ENCODE measurements at places on chromosomes 3 and 15.

GRCh38 chr3:37862903-37863815 lies 1.5 kb downstream of the CTDSPL start:
- no peak for DNase-seq

- DNase-seq: no peak
These were observed 15.7 kb upstream of the KIF23 start for GRCh38 chr15:69398491-69398891.

GRCh38 chr15:76139368-76140073 lies 79.7 kb downstream of the TMEM266 start:
- peak; percentile 94 for DNase-seq

DNA sequence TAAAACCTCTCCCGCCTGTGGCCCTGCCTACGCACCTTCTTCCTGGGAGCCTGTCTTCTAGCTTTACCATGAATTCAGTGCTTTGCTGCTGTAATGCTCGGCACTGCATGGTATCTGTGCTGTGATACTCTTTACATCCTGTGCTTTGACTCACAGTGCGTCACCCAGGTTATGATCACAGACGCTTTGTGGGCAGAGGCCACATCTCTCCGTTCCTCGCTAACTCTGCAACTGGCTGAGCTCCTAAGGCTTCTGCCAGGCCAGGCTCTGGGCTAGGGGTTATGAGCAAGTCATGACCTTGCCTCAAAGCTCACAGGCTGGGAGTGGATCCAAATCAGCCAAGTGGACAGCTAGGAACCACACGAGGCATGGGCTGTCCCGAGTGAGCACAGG lies 23.2 kb downstream of the SPTBN5 start:
- DNase-seq: no peak

DNA sequence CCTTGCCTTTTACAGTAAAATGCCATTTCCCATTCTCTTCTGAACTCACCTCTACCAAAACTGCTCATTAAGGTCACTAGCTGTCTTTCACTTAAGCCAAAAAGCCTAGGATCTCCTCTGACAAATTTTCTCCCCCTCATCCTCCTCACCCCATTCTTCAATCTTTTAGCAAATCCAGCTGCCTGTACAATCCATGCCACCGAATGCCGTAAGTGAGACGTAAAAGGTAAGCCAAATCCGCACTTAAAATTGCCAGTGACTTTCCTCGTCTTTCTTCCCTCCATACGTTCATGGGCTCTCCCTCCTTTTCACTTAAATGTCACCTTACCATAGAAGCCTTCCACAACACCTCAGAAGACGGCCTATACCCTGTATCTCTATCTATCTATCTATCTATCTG lies 13.8 kb downstream of the PSMD6 start:
- DNase-seq: no peak

DNA sequence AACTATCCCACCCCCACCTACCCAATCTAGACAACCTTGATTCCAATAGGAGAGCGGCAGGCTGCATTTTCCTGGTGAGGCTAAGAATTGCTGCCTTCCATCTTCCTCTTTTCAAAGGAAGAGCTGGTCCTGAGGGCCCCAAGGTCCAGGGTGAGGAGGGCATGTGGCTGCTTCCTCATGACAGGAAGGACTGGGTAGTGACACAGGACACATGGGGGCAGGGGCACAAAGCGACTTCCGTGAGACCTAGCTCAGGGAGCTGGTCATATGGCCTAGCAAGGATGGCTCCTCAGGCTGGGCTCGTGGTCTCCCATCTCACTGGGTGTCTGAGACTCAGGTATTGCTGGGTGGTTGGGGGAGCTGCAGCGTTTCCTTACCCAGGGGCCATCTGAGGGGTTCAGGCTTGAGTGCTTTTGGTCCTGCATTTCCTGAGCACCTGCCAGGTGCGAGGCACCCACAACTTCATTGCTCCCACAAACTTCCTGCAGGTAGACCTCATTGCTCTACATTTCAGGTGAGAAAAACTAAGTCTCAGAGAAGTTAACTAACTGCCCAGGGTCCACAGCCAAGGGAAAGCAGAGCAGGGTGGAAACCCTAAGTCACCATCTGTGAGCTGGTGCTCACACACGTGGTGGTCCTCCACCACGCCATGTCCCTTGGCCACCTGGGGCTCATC lies 160.0 kb upstream of the TLE3 start:
- peak; percentile 86 for DNase-seq

- no peak for DNase-seq
These were observed 4.7 kb downstream of the ZBTB47 start for GRCh38 chr3:42658091-42658770.

- no peak for DNase-seq
These were observed 27.8 kb downstream of the RORA start for GRCh38 chr15:61201322-61201721.

DNA sequence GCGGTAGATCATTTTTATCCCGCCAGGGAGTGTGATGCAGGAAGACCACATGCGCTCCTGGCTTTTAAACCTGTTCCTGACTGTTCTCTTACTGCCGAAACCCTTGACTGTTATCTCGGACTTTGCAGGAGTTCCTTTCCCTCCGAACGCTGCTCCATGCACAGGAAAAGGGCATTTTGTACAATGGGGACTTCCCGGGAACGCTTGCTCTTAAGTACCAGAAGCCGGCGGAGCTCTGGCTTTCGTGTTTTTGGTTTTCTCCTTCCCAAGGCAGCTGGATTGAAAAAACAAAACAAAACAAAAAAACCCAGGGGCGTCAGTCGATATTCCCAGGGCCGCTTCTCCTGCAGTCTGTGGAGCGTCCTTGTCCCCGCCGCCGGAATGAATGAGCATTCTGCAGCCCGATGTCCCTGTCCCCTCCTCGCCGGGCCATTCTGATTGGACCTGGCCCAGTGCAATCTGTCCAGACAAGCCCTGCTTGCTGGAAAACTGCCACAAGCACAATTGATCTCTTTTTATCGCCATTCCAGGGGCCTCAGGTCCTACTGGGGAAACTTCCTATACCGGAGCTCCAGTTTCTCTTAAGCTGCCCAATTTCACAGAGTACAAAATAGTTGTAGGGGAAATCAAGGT lies 44.8 kb downstream of the SLC6A1 start:
- no peak for DNase-seq

- no peak for DNase-seq
These were observed 93.5 kb downstream of the SERPINI1 start for GRCh38 chr3:167829071-167829470.

DNA sequence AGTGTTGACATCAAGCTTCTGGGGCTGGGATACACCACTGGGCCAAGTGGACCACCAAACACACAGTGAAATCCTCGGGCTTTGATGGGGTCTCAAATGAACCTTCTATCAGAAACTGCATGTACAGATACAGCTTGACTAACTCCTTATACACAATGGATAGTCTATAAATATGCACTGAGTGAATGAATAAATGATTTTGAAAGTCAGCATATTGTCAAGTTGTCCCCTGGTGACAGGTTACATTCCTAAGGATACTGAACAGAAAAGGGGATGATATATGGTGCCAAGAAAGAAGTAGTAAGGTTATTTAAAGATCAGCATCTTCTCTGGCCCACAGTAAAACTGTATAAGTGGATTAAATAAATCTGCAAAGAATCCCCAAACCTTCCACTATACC lies 159.4 kb upstream of the SLC2A2 start:
- DNase-seq: no peak

DNA sequence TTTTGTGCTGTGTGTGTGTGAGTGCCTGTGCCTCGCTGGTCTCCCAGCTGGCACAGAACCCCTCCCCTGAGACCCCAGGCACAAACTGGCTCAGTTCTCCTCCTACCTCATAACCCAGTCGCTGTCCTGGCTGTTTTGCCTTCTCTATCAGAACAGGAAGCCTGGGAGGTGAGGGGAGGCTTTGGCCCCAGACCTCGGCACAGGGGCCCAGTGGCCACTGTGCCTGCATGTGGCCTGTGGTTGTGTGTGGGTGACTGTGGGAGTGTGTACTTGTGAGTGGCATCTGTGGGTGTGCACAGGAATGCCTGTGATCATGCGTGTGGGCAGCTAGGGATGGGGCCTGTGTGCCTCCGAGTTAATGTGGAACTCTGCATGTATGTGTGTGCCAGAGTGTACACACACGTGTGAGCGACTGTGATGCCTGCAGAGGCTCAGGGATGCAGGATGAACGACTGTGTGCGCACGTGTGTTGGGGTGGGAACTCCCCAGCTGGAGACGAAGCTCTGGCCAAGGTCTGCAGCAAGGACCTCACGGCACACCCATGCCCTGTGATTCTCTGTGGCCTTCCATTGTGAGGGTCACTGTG lies 32.3 kb downstream of the PSTPIP1 start:
- DNase-seq: peak; percentile 20

GRCh38 chr3:157027861-157028745 lies 131.8 kb downstream of the CCNL1 start:
- no peak for DNase-seq

- no peak for DNase-seq
These were observed 78.1 kb downstream of the ZPLD1 start for GRCh38 chr3:102512734-102513504.
